ENCODE measurements at places on chromosomes 3 and 15.

- no peak for DNase-seq
Observed at GRCh38 chr3:189625572-189625971, 5.6 kb upstream of the TP63 start.

DNA sequence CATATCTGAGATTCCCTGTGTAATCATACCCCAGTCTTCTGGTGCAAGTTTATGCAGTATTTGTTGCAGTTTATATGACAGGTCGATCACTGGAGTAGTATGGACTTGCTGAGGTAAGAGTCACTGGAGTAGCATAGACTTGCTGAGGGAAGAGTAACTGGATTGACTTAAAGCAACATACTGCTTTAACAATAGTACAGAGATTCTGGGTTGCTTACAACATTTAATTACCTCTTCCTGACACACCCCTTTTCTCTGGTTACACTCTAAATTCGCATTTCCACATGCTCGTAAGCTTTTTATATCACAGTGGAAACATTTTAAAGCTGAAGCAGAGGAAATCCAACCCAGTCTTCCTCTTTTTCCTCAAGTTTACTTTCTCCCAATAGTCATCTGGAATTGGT lies 11.8 kb downstream of the AAGAB start:
- DNase-seq = no peak

- DNase-seq = no peak
Observed at GRCh38 chr3:60630953-60631352, 620.3 kb downstream of the FHIT start.

GRCh38 chr3:83842511-83842910 lies 1116.3 kb upstream of the CADM2 start:
- no peak for DNase-seq

- no peak for DNase-seq
Observed at GRCh38 chr3:10694179-10694578, 121.8 kb upstream of the SLC6A11 start.

- DNase-seq = no peak
Observed at GRCh38 chr15:53477981-53478766, 281.3 kb downstream of the WDR72 start.

All from activated CD8-positive, alpha-beta memory T cell treated with anti-CD3 and anti-CD28 coated beads for 1 hour (primary cell).